ENCODE measurements at places on chromosomes 1 and 21. TPM values are rescaled to one million over a fixed set of nuclear protein-coding genes. Genes with fewer than 3 reads are reported as not detected.

- peak; percentile 46 for DNase-seq
These were observed 330.8 kb downstream of the NPHP4 start for GRCh38 chr1:5661196-5662085.

- DNase-seq, result no peak
These were observed 76.4 kb downstream of the TTC3 start for GRCh38 chr21:37149411-37149810.

GRCh38 chr1:112840631-112841624 lies 115.1 kb downstream of the SLC16A1 start:
- peak; percentile 55 for DNase-seq

GRCh38 chr1:206596319-206596666 lies 16.0 kb downstream of the EIF2D start:
- DNase-seq, result no peak

DNA sequence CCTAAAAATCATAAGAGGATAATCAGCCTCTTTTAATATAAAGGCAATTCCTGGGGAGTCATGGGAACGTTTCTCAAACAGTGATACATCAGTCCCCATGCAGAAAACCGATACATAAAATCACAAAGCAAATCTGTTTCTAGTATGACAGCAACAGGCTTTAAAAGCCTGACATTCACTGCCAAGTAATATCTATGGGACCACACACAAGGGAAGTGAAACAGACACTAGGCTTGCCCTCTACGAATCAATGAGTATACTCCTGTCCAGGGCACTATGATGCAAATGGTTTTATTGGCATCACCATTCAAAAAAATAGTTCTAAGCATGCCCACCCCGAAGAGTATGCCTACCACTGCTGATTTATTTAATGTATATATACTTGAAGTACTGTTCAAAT lies 54.4 kb downstream of the TIAM1 start:
- no peak for DNase-seq

GRCh38 chr1:81803431-81804110 lies 2.8 kb downstream of the ADGRL2 start:
- DNase-seq, result peak; percentile 72

- peak; percentile 84 for DNase-seq
These were observed 19.3 kb downstream of the QSOX1 start for GRCh38 chr1:180173952-180174351.

DNA sequence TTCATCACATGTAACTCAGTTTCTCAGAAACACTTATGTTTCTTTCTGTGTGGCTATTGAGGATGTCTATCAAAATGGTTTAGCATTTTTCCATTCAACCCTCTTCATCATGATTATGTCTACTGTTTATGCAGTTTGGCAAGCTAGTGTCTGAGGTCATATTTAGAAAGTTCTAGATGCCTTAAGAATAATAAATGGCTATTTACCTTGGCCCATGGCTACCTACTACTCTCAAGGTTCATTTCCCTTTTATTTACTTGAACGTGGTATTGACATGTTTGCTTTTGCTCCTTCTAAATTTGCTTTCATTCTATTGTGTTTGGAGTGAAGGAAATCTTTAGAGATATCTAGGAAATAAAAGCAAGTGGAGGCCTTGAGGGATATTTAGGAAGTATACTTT lies 193.7 kb upstream of the OLFM3 start:
- DNase-seq, result no peak

GRCh38 chr1:241844593-241844992 lies 3.4 kb upstream of the EXO1 start:
- no peak for DNase-seq

GRCh38 chr1:206066479-206067171 lies 13.7 kb downstream of the RHEX start:
- DNase-seq, result no peak

DNA sequence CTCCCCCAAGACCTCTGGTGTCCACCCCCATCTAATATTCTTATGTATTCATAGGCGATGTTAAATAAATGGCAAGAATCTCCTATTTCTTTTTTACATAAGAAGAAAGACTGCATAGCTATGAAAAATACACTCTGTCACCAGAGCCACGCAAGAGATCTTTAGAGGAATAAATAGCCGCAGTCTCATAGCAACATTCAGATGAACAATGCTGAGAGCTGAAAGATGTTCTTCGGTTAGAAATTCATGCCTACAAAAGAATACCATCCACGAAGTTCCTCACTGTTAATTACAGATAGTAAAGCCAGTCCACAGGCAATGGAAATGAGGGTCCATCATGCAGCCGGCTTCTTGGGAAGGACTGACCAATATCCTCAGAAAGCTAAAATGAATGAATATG lies 76.0 kb upstream of the SOD1 start:
- DNase-seq, result peak; percentile 62

DNA sequence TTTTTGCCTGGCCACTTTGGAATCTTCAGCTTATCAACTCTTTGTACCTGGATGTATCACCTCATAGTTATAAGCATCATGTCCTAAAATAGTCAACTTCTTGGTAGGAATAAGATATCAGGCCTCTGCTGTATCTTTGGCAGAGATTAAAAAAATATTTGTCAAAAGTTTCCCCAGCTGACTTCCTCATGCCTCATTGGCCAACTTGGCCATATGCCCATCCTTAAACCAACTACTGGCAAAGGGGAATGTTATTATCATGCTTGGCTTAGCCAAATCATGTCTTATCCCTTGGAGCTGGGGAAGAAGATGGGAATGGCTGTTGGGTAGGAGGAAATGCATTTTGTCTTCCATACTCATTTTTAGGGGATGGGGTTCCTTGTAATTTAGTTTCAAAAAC lies 23.4 kb downstream of the NFASC start:
- no peak for DNase-seq

DNA sequence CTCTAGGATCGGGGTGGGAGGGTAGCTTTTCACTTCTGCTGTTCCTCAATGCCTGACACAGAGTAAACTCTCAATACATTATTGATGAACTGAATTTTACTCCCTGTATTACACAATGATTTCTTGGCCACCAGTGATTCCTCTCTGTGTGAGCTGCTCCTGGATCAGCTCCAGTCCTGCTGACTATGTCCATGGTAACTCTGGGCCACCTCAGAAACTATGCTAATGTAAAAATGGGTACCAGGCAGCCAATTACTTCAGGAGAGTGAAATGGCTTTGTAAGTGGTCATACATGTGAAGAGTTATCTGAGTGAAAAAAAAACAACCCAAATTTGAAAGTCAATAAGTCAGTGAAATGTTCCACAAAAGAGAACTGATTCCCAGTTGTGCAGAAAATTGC lies 311.0 kb downstream of the KCNH1 start:
- peak; percentile 40 for DNase-seq

DNA sequence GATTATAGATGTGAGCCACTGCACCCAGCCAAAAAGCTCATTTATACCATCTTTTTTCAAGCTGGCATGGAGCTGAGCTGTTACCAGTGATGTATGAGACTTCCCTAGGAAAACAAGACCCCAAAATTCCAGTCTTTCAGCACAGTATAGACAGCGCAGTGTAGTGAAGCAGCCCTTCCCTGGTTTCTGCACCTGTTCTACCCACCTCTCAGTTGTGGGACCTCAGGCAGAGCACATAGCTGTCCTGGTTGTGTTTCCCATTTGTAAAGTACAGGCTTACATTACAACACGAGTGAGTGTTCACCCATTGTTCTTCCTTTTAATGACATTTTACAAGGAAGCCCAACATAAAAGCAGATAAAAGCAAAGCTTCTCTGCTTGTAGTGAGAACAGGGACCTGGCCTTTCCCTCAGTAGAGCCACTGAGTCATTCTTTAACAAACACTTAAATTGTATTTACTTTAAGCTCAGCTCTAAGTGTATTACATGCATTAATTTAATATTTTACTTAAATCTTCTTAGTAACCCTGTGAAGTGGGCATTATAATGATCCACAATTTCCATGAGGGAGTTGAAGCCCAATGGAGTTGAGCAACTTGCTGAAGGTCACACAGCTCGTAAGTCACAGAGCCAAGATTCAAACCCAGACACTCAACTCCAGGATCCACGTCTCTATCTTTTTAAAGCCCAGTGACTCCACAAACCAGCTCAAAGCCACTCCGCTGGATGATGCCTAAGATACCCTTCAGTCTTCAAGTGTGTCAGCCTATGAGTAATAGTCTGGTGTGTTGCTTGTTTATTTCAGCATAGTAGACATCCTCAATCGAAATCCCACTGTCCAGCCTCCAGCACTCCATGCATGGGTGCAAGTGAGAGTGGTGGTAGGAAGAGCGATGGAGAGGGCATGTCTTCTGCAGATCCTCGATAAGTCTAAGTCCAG lies 40.5 kb upstream of the CAPZB start:
- no peak for DNase-seq

GRCh38 chr1:168825820-168826219 lies 96.8 kb upstream of the DPT start:
- DNase-seq, result peak; percentile 37

GRCh38 chr1:156547434-156547833 lies 24.9 kb downstream of the IQGAP3 start:
- DNase-seq, result no peak

DNA sequence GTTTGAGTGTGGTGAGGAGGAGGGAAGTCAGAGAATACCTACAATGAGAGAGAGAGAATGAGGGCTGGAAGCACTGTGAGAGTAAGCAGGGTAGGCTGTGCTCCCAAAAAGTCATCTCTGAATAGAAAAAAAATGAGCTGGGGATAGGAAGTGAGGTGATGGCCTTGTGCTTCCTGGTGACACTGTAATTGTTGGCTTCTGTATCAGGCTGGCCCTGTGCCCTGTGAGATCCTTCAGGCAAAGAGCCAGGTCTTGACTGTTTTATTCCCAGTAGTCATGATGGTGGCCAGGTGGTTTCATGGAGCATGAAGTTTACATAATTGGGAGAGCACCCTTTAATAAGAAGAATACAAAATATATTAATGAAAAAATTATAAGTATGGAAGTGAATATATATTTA lies 20.4 kb upstream of the SPATA6 start:
- no peak for DNase-seq

FMO1 gene
- polyA plus RNA-seq, result 0.58 TPM

RBM11 gene
- 2.9 TPM for polyA plus RNA-seq

TBX15 gene
- 9.0 TPM for polyA plus RNA-seq
